ENCODE measurements at places on chromosomes 13 and 19.

GRCh38 chr19:18102916-18103542 is 5.5 kb downstream of the MAST3 start:
- no peak for DNase-seq

DNA sequence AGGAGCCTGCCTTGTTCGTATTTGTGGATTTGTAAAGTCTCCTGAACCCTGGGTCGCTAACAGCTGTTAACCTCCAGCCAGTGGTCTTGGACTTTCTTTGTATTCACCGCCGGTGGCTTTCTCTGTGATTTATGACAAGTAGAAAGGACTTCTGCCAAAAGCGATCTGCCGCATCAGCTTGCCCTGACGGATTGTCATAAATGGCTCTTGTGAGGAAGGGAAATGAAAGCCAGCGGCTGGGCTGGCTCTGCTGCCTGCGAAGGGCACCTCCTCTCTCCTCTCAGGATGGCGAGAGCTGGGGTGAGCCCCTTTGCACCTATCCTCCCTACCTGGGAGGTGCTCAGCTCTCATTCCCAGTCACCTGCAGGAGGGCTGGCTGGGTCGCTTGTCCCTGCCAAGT is 25.6 kb downstream of the DHRS12 start:
- DNase-seq, result no peak

GRCh38 chr13:32195713-32196112 is 119.5 kb downstream of the ZAR1L start:
- DNase-seq, result no peak

- no peak for DNase-seq
These were observed 186.2 kb upstream of the PCDH9 start for GRCh38 chr13:67416047-67416925.

DNA sequence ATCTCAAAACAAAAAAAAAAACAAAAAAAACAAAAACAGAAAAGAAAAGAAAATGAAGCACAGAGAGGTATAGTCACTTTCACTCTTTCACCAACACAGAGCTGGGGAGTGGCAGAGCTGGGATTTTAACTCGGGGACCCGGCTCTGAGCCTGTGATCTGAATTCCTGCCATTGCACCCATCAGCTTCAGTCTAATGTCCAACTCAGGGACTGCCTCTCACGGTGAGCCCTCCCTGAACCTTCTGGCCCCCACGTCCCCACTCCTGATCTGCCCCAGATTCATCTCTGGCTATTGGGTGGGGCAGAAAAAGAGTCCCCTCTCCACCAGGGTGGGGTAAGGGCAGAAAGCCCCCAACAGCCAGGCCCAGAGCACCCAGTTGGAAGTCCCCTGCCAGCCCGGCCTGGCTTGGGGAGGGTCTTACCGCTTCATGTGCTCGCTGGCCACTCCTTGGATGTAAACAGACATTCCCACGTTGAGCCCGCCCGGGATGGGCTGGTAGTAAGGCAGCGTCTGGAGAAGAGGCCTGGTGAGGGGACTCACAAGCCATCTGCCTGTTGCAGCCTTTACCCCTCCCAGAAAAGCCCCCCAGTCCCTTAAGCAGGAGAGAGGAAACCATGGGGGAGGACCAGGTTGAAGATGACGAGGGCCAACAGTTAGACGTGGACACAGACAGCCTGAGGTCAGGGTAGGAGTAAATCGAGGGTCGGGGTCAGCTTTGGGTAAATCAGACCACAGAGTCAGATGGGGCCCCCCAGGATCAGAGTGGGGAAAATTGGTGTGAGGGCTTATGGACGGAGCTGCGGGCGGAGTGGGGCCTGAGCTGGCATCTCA is 520 bp downstream of the LGALS4 start:
- no peak for DNase-seq

GRCh38 chr13:45320876-45321629 is 19.9 kb downstream of the TPT1 start:
- DNase-seq, result no peak

- DNase-seq, result no peak
These were observed 84.1 kb upstream of the FNDC3A start for GRCh38 chr13:48891586-48891985.

DNA sequence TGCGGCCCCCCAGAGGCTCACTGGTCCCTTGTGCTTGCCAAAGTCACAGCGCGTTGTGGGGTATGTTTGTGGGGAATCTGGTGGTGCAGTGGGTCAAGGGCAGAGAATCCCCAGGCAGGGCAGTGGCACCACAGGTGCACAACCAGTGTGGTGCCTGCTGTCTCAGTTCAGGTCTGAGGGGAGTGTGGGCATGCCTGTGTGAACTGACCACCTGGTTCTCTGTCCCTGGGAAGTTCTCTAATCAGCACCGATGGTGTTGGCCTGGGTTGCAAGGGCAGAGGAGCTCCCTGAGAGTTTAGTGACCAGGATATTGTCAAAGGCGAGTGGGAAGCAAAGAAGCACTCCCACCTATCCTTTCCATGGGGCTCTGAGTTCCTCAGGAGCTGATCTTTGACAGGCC is 37.7 kb downstream of the ACSBG2 start:
- no peak for DNase-seq

DNA sequence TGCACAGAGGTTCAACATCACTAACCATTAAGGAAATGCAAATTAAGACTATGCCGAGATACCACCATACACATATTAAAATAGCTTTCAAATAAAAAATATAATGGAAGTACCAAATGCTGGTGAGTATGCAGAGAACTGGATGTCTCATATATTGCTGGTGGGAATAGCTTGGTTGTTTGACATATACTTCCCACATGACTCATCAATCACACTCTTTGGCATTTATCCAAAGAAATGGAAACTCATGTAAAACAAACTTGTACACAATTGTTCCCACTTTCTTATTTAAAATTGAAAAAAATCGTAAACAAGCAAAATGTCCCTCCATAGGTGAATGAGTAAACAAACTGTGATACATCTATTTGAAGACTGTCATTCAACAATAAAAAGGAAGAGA is 982.6 kb upstream of the ATXN8OS start:
- no peak for DNase-seq

- peak; percentile 39 for DNase-seq
These were observed 14.6 kb downstream of the NACC1 start for GRCh38 chr19:13132471-13133180.

DNA sequence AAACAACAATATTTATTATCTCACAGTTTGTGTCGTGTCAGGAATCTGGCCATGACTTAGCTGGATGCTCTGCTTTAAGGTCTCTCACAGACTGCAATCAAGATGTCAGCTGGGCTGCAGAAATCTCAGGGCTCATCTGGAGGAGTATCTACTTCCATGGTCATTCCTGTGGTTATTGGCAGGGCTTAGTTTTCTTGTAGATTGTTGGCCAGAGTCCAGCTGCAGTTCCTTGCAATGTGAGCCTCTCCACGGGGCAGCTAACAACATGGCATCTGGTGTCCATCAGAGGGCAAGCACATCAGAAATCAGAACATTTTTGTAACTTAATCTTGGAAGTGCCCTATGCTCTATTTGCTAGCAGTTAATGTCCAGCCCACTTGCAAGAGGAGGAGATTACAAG is 45.7 kb upstream of the TDRD3 start:
- DNase-seq, result no peak

- no peak for DNase-seq
These were observed 182.5 kb upstream of the OBI1 start for GRCh38 chr13:78841358-78841963.

DNA sequence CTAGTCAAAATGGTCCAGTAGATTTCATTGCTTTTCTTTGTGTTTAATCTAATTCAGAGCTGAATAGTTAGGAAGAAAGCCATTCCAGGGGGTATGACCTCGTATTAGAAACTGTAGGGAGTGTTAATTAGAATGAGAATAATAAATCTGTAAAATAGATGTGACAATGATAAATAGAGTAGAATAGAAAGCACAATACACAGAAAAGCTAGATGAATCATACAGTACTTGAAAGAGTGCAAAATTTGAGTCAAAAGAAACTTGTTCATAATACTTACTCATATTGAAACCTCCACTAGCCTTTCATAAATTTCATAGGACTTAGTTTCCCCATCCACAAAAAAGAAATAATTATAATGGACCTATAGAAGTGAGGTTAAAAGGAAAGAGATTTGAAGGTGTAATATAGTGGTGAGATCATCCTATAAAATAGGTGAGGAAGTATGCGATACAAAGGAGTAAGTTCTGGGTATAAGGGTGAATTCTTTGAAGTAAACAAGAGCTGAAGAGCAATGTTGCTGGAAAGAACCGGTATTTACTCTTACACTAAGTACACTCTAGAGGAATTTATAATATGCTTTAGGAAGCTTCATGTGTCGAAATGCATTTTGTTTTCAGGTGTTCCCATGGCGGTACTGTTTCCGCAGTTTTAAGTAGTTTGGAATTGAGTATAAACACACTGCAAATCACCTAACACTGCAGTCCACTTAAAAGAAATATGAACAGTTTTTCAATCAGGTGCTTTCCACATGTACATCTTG is 21.9 kb downstream of the PCDH17 start:
- DNase-seq, result no peak

- DNase-seq, result no peak
These were observed 67.9 kb downstream of the CCDC70 start for GRCh38 chr13:51929699-51930098.

DNA sequence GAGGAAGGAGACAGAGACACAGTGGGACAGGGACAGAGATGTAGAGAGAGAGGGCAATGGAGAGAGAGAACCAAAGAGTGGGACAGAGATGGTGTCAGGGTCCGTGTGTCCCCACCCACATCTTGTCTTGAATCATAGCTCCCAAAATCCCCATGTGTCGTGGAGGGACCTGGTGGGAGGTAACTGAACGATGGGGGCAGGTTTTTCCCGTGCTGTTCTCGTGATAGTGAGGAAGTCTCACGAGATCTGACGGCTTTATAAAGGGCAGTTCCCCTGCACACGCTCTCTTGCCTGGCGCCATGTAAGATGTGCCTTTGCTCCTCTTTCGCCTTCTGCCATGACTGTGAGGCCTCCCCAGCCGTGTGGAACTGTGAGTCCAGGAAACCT is 7.5 kb upstream of the PLA2G4C start:
- DNase-seq, result no peak

- no peak for DNase-seq
These were observed 61.4 kb upstream of the SLITRK1 start for GRCh38 chr13:83943530-83944279.

DNA sequence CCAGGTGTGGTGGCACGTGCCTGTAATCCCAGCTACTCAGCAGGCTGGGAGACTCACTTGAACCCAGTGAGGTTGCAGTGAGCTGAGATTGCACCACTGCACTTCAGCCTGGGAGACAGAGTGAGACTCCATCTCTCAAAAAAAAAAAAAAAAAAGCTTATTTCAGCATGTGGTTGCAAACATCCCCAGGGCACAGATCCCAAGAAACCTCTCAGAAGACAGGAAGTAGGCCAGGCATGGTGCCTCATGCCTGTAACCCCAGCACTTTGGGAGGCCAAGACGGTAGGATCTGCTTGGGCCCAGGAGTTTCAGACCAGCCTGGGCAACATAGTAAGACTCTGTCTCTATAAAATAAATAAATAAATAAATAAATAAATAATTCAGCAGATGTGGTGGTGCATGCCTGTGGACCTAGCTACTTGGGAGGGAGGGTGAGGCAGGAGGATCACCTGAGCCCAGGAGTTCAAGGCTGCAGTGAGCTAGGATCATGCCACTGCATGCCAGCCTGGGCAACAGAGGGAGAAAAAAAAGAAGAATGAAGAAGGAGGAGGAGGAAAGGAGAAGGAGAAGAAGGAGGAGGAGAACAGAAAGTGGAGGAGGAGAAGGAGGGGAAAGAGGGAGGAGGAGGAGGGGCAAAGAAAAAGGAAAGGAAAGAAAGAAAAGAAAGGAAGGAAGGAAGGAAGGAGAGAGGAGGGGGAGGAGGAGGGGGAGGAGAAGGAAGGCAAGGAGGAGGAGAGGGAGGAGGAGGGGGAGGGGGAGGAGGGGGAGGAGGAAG is 4.3 kb upstream of the LRRC8E start:
- no peak for DNase-seq

DNA sequence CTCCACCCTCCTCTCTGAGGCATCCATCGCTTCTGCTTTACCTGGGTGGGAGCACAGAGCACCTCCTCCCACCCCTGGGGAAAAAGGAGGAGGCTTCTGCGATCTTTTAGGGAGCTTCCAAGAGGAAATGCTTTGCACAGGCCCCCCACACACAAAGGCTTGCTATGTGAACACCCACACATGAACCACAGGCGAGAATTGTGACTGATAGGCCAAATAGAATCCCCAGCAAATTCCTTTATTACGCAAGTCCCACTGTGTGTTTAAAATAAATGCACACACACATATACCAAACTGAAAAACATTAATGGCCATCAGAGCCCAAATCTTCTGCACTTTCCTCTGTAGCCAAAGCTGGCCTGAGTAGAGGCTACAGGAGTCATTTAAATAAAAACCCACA is 50.6 kb downstream of the HSPH1 start:
- DNase-seq, result no peak

- no peak for DNase-seq
These were observed 22.0 kb downstream of the GPC6 start for GRCh38 chr13:93248627-93249047.

- no peak for DNase-seq
These were observed 11.2 kb downstream of the IGFL1 start for GRCh38 chr19:46240693-46241092.

- no peak for DNase-seq
These were observed 136.0 kb downstream of the KDM4B start for GRCh38 chr19:5104871-5105351.

- DNase-seq, result no peak
These were observed 49.7 kb downstream of the KLF12 start for GRCh38 chr13:74084375-74084935.

- peak; percentile 58 for DNase-seq
These were observed 4.8 kb downstream of the PPP6R1 start for GRCh38 chr19:55253842-55254624.

GRCh38 chr13:24007979-24008620 is 110.8 kb upstream of the C1QTNF9B start:
- no peak for DNase-seq

DNA sequence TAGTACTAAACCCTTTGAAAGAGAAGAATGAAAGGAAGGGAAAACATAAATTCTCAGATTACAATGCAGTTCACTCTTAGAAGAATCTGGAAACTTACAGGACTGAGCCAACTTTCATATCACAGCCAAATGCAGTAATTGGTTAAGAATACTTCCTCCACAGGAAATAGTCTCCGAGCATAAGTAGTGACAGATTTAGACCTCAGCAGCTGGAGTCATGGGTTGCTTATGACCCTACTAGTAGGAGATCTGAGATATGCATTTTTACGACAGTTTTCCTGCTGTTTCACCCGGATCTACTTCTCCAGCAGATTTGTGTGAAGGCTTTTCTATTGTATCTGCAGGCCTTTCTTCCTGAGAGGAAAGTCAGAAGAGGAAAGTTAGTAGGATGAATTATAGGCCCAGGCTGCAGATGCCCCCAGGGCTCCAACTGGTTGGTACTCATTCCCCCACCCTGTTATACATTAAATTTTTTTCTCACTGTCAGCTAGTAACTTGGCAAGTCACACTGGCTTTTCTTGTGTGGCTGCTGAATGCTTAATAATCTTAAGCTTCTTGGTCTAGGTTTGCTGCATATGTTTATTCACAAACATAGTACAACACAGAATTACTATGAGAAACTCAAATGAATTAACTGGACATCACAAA is 1241.5 kb upstream of the MIR17HG start:
- no peak for DNase-seq

GRCh38 chr19:54281007-54281728 is at the start of gene LILRB2:
Gene LILRB2, minus strand, starts transcription at chr19:54281110. Its CDS starts 614 bp downstream, at chr19:54280496.
- no peak for DNase-seq

All from T-cell (primary cell).